CD8-positive, alpha-beta memory T cell (primary cell): ENCODE measurements at places on chromosomes 6 and 20. TPM values are rescaled to one million over a fixed set of nuclear protein-coding genes. Genes with fewer than 3 reads are reported as not detected.

GRCh38 chr20:63688228-63689045 lies 8.0 kb upstream of the TNFRSF6B start:
- no peak for DNase-seq

GRCh38 chr20:59221707-59222252 lies 58.2 kb downstream of the ZNF831 start:
- DNase-seq = no peak

GRCh38 chr20:33372993-33373441 lies 28.3 kb downstream of the CDK5RAP1 start:
- DNase-seq = no peak

GRCh38 chr6:72850469-72850868 lies 228.6 kb downstream of the KCNQ5 start:
- DNase-seq = no peak

DNA sequence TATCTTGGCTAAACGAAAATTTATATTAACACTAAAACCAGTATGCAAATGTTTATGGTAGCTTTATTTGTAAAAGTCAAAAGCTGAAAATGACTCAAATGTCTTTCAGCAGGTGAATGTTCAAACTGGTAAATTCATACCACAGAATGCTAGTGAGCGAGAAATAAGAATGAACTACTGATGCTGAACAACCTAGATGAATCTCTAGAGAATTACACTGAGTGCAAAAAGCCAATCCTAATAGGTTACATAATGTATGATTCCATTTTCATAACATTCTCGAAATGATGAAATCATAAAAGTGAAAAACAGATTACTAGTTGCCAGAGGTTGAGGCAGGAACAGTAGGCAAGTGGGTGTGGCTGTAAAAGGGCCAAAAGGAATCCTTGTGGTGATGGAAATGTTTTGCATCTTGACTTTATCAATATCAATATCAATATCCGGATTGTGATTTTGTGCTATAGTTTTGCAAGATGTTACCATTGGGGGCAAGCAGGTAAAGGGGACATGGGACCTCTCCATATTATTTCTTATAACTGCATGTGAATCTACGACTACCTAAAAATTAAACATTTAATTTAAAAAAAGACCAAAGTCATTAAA lies 26.1 kb downstream of the ZNF311 start:
- no peak for DNase-seq

DNA sequence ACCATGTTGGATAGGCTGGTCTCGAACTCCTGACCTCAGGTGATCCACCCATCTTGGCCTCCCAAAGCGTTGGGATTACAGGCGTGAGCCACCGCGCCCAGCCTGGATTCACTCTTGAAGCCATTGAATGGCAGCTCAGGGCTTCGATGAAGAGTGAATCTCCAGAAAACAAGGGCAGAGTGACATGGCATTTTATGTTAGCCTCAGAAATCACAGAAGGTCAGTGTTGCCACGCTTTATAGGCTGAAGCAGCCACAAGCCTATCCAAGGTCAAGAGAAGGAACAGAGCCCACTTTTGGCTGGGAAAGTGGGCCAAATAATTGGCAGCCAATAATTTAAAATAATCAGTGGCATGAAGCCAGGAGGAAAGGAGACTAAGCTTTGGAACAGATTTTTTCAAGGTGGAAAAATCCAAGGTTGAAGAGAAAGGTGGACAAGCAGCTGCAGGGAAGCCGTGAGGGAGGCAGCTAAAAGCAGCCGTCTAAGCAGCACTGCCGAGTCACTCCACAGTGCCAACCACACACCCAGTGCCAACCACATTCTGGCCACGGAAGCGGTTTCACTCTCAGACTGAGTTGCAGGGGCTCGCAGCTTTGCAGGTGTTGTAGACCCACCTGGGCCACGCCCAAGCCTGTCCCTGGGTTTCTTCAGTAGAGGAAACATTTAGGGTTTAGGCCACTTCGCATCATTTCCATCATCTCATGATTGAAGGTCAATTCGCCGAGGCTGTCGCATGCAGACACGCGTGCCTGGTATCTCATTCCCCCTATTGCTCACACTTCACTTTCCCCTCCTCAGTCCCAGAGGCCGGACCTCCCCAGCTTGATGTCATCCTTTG lies 17.4 kb upstream of the AVP start:
- peak; percentile 65 for DNase-seq

GRCh38 chr20:40980828-40981310 lies 47.8 kb upstream of the TOP1 start:
- DNase-seq = no peak

GRCh38 chr6:91486200-91486599 lies 899.3 kb upstream of the MAP3K7 start:
- no peak for DNase-seq

DNA sequence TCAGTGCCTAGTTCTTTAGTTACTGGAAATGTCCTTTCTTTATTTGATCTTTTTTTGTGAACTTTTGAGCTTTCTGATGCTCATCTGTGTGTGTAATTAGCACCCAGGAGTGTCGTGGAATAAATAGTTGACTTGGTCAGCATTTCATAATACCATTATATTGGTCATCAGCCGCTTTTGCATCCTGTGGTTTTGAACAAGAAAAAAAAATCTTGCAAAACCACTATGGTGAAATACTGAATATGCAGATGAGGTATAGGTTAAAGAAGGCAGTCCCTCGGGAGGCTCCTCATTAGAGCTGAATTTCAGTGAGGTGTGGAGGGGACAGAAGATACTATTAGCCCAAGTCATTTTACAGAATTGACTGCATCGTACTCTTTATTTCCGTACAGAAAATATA lies 90.1 kb downstream of the FOXO3 start:
- DNase-seq = no peak

GRCh38 chr6:27136077-27136644 lies 111.3 kb upstream of the PRSS16 start:
- no peak for DNase-seq

- peak; percentile 20 for DNase-seq
These were observed 87.1 kb downstream of the TMEM242 start for GRCh38 chr6:157236040-157236725.

GRCh38 chr20:13736436-13737191 lies 48.1 kb downstream of the ESF1 start:
- DNase-seq = no peak

DNA sequence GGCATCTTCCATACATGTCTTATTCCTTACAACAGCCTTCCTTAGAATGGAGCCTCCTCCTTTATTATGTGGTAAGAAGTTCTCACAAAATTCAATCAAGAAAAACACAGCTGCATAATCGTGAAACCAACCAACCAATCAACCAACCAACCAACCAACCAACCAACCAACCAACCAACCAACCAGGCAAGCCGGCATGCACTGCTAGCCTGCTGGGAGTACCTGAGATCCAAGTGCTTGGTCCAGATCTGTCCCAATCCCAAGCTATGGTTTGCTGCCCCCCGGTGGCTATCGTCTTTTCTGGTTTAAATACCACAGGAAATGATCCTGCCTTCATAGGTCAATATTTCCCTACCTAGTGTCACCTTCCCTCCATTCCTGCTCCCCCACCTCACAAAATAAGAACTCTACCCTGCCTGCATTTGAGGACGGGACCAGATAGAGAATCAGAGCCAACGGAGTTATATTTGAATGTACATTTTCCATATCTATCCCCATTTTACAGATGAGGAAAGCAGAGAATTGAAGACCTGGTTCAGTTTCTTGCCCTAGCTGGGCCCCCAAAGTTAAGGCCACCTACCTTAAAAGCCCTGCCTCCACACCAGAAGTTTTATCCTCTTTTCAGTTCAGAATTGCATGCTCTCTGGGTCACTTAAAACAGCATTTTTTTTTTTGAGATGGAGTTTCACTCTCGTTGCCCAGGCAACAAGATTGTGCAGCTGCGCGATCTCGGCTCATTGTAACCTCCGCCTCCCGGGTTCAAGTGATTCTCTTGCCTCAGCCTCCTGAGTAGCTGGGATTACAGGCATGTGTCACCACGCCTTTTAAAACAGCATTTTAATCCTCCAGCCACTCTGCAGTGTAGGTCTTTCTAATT lies 27.1 kb downstream of the RAB44 start:
- DNase-seq = no peak

GRCh38 chr6:107470364-107470763 lies 11.0 kb upstream of the PDSS2 start:
- no peak for DNase-seq

DNA sequence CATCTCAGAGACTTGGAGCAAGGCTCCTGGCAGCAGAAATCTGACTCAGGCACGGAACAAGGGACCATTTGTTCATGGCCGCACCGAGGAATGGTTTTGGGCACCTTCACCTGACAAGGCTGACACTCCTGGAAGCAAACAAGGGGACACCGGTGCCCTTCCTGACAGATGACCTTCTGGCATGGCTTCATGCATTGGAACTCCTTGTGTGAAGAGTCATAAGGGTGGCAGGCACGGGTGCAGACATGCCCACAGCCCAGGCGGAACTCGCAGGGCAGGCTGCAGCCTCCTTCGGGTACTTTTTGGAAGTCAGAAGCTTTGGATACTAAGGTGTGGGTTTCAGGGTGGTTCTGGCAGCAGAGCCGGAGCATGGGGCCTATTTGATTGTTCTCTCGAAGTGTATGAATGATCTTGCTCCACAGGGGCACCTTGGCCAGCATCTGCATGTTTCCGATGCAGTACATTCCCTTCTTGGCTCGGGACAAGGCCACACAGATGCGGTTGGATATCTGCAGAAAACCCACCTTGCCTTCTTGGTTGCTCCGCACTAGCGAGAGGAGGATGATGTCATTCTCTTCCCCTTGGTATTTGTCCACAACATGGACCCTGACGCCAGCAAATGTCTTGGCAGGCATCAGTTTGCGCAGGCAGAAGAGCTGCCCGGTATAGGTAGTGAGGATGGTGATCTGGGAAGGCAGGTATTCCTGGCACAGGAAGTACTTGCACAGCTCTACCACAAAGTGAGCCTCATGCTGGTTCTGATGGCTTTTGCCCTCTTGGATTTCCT lies 28.8 kb downstream of the ZNFX1 start:
- DNase-seq = no peak

DNA sequence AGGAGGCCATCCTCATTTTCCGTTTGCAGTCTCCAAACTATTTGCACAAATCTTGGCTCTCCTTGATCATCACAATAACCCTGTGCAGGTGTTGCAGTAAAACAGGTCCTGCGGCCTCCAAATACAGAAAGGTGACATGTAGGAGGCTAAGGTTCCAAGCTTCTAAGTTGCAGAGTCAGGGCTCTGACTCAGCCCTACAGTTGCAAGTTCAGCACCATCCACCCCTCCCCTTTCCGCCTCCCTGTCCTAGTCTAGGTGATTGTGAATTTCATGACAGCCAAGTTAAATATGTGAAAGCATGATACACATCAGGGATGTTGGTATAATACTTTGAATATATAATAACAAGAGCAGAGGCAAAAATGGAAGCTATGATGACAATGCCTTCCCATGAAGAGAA lies 317.3 kb upstream of the CDH4 start:
- DNase-seq = no peak

DNA sequence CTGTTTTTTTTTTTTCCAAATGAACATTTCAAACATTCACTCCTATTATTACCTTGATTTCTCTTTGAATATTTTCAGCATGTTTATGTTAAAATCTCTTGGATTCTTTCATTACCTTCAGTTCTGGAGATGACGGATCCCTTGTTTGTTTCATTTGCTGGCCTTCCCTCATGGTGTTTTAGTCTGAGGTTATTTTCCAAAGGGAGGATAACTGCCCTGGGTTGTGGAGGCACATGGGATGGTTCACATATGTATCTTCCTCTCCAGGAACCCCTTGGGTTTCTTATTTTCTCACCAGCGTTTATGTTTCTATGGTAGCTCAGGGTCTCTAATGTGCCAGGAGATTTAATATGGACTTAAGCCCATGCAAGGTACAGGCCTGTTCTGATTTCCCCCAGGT lies 36.3 kb downstream of the ECT2L start:
- no peak for DNase-seq

- DNase-seq = no peak
These were observed 133.3 kb upstream of the MAN1A1 start for GRCh38 chr6:119482850-119483285.

DNA sequence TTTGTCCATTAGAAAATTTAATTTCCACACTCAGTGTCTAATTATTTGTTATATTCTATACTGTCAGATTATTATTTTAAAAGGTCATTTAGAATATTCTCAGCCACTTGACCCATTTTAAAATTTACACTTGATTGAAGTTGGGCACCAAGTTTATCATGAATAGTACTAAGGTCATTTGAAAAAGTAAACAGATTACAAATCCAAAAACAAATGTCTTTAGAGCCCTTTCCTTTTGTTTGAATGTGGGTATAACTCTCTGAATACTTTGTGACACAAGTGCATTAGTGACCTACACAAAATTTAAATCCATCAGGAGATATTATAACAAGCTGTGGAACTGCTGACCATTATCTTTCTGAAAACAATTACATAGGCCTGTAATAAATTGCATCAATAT lies 11.3 kb downstream of the HIVEP2 start:
- no peak for DNase-seq

- DNase-seq = no peak
These were observed 16.9 kb downstream of the GPR31 start for GRCh38 chr6:167140589-167141474.

DNA sequence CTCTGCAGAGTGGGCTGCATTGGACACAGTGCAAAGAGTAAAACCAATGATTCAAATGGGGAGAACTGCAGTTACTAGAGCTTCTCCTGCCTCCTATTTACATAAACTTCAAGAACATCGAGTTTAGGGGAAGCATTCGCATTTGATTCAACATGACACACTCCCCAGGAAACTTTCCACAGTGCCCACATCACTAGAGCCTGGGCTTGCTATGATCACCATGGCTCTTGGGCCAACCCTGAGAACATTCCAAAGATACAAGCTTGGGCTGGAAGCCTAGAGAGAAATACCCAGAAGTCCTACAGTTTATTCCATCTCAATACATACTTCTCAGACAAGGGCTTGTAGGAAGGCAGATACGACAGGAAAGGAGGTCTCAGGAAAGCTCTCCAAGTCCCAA lies 337.9 kb downstream of the CD83 start:
- DNase-seq = no peak

DNA sequence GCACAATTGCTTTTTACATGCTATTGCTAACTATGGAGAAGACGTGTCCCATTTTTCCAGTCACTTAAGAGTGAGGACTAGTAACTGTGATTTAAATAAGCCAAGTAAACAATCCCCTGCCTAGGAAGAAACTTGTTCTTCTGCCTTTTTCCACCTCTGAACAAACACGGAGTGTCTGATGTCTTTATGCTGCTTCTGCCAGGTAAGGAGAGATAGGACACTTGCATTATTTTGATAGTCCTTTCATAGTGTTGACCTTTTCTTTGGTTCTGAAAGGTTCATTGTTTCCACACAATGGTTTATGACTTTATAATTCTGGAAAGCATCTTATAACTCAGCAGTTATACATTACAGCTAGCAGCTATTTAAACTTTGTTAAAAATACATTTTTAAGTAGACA lies 8.4 kb downstream of the LRP11 start:
- no peak for DNase-seq

- no peak for DNase-seq
These were observed 2.4 kb upstream of the THBS2 start for GRCh38 chr6:169256061-169256460.

Gene JARID2
- 25.0 TPM for total RNA-seq

Gene RMND1
- total RNA-seq = 24.5 TPM

Gene C20orf141
- not detected for total RNA-seq

Gene CLVS2
- not detected for total RNA-seq
